GM23248 (cell line): ENCODE measurements at places on chromosomes 12 and 14. TPM values are rescaled to one million over a fixed set of nuclear protein-coding genes. Genes with fewer than 3 reads are reported as not detected.

CCDC197 gene
- total RNA-seq = not detected in 2 replicates

GRCh38 chr14:33545696-33546095 lies 405.2 kb downstream of the EGLN3 start:
- H3K27me3 ChIP-seq = no peaks in the 10 kb centered on the region
- H3K36me3 ChIP-seq = no peaks in the 10 kb centered on the region

CLEC1B gene
- total RNA-seq = not detected in 2 replicates

TMEM229B gene
- 0.65 and 1.1 TPM in 2 replicates for total RNA-seq

GRCh38 chr12:30135776-30136175 lies 352.0 kb upstream of the TMTC1 start:
- no peak for DNase-seq
- no peaks in the 10 kb centered on the region for H3K4me1 ChIP-seq
- H3K27me3 ChIP-seq = no peaks in the 10 kb centered on the region
- H3K27ac ChIP-seq = no peak overlapping the region
- no peaks in the 10 kb centered on the region for H3K36me3 ChIP-seq

GRCh38 chr14:64324895-64325294 lies 30.7 kb upstream of the ESR2 start:
- DNase-seq = peak; percentile 43
- H3K27me3 ChIP-seq = no peaks in the 10 kb centered on the region
- H3K4me3 ChIP-seq = no peak overlapping the region
- H3K36me3 ChIP-seq = no peaks in the 10 kb centered on the region
- peaks cover 10% of the 10 kb centered on the region for H3K4me1 ChIP-seq

MRPL42 gene
- 69.2 and 75.0 TPM in 2 replicates for total RNA-seq

GRCh38 chr12:132481771-132482745 lies 7.9 kb upstream of the FBRSL1 start:
- no peaks in the 10 kb centered on the region for H3K4me1 ChIP-seq
- no peak for DNase-seq
- no peak overlapping the region for H3K4me3 ChIP-seq
- H3K27ac ChIP-seq = no peak overlapping the region

RHOJ gene
- total RNA-seq = 1.2 and 1.6 TPM in 2 replicates
